LHCN-M2 (cell line): ENCODE measurements at places on chromosomes 3 and 15. TPM values are rescaled to one million over a fixed set of nuclear protein-coding genes. Genes with fewer than 3 reads are reported as not detected.

DNA sequence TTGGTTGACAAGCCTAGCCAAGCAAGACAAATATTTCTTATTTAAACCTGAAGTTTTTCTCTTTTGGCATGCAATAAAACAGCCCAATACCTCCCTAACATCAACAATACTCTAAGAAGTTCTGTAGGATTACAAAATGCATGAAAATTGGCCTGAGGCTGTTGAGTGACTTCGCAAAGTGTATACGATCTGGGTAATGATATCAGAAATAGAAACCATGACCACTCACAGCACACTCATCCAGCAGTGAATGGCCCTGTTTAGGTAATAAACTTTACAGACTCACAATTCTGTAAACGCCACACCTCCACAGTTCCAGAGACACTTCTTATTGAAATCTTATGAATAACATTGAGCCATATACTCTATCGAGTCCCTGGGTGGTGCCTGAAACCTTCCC, 83.0 kb upstream of the NAALADL2 start:
- DNase-seq = no peak

DNA sequence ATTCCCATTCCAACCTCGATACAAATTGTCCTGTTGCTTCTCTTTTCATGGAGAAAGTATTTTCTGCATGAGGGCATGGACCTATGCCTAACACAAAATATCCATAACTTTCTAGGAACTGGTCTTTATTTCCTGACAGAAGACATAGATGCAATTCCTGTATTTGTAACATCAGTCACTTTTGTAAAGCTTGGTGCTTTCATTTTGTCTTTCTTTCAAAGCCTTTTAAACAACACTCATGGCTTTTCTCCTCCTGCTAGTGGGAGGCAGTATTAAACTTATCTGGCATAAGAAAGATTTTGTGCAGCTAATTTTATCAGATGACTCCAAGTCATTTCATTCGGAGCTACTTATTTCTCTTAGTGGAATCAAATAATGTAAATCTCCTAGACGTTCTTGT, 616.0 kb downstream of the RBMS3 start:
- DNase-seq = no peak

Gene FEZF2
- total RNA-seq = not detected in 2 replicates

Gene C3orf52
- total RNA-seq = 6.2 and 6.7 TPM in 2 replicates

GRCh38 chr15:88651136-88651732, 12.4 kb downstream of the ISG20 start:
- DNase-seq = no peak

DNA sequence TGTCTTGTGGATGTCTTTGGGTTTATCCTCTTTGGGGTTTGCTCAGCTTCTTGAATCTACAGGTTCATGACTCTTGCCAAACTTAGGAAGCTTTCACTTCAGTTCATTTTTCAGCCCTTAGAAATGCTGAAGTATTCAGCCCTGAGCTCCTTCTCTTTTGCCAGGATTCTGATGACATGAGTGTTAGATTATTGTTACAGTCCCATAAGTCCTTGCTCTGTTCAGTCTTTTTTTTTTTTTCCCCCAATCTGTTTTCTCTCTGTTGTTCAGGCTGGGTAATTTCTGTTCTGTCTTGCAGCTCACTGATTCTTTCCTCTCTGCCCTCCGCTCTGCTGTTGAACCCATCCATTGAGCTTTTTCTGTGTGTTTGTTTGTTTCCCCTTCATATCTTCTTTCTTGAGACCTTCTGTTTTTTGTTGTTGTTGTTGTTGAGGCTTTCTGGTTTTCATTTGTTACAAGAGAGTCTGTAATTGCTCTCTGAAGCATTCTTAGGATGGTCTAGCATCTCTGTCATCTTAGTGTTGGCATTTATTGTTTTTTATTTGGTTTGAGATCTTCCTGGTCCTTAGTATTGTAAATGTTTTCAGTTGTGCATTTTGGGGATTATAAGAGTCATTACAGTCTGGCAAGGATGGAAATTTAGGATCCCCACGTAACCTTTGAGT, 18.4 kb downstream of the LRCH3 start:
- DNase-seq = peak; percentile 34
